ENCODE measurements at places on chromosomes 2 and 18.

GRCh38 chr2:241853651-241854341 lies 4.9 kb downstream of the PDCD1 start:
- no peak for DNase-seq

DNA sequence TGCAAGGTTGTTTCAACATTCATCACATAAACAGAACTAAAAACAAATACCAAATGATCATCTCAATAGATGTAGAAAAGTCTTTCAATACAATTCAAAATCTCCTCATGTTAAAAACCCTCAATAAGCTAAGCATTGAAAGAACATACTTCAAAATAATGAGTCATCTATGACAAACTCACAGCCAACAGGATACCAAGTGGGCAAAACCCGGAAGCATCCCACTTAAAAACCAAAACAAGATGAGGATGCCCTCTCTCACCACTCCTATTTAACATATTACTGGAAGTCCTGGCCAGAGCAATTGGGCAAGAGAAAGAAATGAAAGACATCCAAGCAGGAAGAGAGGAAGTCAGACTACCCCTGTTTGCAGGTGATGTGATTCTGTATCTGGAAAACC lies 992.2 kb upstream of the PIK3C3 start:
- DNase-seq, result no peak

- DNase-seq, result no peak
These were observed 107.5 kb downstream of the MSTN start for GRCh38 chr2:189954989-189955388.

- DNase-seq, result no peak
These were observed 24.4 kb upstream of the AAK1 start for GRCh38 chr2:69667805-69668382.

DNA sequence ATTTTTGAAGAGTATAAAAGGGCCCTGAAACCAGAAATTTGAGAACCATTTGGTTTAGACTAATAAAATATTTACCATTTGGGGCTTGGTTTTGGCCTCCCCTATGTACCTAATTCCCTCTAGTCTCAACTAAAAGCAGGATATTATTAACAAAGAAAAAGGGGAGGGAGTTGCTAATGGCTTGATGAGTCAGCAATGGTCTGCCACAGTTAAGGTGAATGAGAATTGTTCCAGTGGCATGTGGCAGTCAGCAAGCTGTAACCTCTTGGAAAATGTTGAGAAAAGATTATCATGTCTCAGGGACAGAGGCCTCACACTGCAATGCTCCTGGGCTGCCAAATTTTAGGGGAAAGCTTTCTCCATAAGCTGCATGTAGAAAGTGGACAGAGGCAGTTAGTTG lies 20.1 kb upstream of the SLC39A10 start:
- DNase-seq, result no peak

DNA sequence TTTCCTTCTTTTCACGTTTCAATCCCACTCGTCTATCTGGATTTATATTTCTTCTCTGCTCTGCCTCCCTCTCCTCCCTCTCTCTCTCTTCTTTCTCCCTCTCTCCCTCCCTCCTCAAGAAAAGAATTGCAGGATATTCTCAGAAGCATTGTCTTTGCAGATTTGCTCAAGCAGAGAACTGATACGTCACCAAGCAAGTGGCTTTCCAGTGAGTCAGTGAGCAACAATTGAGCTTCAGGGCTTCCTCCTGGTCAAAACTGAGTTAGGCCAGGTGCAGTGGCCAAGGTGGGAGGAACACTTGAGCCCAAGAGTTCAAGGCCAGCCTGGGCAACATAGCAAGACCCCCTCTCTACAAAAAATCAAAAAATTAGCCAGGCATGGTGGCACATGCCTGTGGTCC lies 151.1 kb downstream of the SMAD2 start:
- DNase-seq, result no peak

- no peak for DNase-seq
These were observed 77.3 kb upstream of the ATG16L1 start for GRCh38 chr2:233174137-233174536.

DNA sequence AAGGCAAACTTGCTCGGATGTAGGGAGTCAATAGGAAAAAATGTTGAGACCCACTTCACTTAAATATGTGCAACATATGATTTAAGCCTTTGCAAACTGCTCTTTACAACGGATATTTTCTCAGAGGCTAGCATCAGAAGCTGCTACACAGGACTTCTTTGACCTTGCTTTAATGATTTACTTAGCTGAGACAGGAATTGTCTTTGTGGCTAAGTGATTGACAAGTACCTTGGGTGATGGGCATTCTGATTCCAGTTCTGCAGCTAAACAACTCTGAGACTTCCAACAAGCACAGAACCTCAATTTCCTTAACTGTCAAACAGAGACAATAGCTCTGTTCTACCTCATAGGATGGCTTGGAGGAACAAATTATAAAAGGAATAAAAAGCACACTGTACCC lies 150.2 kb downstream of the NCKAP5 start:
- no peak for DNase-seq

GRCh38 chr2:10829299-10829698 lies 16.7 kb upstream of the PDIA6 start:
- DNase-seq, result no peak

DNA sequence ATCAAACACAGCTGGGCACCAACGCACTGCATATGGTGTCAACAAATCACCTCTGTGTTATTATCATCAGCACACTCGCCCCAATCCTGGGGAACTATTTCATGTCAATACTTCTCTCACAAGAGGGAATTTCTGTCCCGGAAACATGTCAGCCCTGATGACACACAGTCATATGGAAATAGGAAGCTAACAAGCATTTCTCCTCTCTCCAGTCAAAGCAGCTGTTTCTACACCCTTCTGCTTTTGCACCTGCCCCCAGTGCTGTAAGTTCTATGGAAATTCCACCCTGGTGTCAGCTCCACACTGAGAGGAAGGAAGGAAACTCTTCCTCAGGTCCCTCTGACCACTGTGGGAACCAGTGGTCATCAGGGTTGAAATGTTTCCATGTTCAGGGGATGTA lies 447.6 kb upstream of the ID2 start:
- DNase-seq, result no peak

- no peak for DNase-seq
These were observed 14.0 kb downstream of the PXDN start for GRCh38 chr2:1730015-1730927.

DNA sequence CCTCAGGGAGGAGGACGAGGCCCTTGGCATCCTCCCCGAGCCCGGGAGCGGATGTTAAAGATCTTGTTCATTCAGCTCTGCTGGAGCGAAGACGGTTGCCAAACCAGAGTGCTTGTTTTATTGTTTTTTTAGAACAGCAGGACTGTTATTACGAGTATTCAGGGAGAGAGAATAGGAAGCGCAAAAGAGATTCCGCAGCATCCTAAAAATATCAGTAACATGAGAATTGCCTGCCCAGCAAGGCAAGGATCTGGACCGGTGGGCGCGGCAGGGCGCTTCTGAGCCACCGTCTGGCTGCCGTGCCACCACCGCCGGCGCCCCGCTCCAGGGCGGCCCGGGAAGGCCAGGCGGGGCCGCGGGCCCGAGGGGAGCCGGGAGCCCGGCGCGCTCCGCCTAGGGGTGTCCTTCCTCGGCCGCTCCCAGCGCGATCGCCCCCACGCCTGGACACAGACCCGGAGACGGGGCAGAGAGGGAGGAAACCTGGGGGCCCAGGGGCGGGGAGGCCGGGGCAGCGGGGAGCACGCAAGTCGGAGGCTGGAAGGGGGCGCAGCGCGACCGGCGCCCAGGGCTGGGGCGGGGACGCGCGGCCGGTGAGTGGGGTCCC lies 843 bp downstream of the CYS1 start:
- DNase-seq, result peak; percentile 53

DNA sequence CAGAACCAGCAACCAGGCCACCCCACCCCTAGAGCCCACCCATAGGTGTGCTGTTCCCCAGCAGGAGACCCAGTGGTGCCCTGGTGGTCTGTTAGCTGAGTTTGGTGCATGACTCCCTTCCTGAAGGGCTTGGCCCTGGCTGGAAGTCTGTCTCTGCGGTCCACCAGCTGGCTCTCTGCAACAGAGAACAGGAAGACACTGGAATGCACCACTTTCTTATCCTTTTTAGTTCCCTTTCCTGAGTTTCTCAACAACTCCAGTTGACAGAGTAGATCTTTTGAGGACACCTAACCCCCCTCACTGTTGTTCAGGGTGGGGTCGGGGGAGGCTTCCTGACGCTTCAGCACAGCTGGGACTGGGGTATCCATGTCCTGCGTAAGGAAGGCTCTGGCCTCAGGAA lies 11.9 kb upstream of the RPL37A start:
- no peak for DNase-seq

DNA sequence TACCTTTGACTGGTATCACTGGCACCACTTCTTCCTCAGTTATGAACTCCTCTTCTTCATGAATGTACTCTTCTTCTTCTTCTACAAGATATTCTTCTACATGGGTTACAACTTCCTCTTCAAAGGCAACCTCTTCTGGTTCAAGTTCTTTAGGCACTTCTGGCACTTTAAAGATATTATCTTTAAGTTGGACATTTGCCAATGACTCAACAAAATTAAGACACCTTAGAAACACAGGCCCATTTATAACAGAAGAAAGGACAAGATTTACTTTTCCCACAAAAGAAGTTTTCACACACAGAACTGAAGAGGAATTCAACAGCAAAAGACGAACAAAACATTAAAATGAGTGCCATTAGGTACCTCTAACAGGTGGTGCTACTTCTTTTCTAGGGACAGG lies 127.3 kb downstream of the TTN start:
- no peak for DNase-seq

DNA sequence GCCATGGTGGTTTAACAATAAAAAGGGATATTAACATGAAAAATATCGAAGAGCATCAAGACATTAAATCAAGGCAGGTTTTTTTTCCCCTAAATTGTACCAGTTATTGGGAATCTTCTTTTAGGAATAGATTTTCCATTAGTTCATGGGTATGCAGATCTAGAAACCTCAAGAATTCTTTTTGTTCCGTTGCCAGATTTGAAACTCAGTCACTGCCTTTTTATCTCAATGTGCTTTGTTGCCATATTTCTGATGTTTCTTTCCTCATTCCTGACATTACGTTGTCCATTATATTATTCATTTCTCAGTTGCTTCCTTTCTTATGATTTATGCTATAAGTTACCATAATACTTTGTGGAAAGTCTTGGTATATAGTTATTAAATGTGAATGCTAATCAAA lies 162.2 kb downstream of the CD226 start:
- DNase-seq, result no peak

- no peak for DNase-seq
These were observed 31.9 kb downstream of the BMP10 start for GRCh38 chr2:68839260-68839833.

- no peak for DNase-seq
These were observed 53.2 kb downstream of the SETBP1 start for GRCh38 chr18:44733754-44734465.

DNA sequence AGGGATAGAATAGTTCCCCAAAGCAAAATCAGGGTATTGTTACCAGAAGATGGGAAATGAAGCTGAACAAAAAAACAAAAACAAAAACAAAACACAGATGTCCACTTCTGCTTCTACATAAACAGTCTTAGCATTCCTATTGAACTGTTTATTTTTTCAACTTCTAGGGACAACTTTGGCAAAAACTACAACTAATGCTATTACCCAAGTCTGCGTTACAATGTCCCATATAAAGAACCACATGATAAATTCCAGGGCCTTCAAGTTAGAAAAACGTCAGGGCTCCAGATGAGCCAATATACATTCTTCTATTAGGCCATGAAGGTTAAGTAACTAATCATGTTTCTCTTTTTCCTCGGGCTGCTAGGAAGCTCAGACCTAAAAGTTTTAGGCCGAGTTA lies 16.9 kb downstream of the PID1 start:
- DNase-seq, result no peak

Data from endothelial cell (in vitro differentiated cells).